ENCODE measurements at places on chromosomes 2 and 18.

- no peak for DNase-seq
Observed at GRCh38 chr2:180056367-180057118, 49.4 kb upstream of the CWC22 start.

DNA sequence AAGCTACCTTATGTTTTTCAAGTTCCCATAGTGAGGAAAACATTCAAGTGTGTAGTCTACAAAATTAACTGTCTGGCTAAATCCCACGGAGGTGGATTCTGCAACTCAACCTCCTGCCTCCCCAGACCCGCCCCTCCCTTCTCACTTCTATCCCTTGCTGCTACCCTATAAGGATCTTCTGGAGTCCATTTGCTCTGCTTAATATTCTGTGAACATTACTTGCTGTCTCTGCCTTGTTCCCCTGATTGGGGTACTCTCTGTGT, 163.2 kb downstream of the KCNE4 start:
- DNase-seq, result no peak

- DNase-seq, result no peak
Observed at GRCh38 chr18:51149670-51150069, 47.8 kb downstream of the MEX3C start.

DNA sequence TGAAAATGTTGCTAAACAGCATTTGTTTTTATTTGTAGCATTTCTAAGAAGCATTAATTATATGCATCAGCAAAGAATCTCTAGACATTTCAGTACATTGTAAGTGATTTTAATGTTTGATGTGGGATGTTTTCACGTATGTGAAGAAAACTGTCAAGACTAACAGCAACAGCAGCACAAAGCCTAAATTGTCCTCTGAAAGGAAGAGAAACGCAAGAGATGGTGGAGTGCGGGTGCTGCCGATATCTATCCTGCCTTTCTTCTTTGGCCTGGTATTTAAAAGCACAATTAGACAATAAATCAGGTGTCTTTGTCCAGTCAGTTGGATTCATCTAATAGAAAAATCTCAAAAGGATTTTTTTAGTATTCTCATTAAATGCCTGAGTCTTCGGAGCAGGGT, 3.1 kb downstream of the TWIST2 start:
- DNase-seq, result no peak

- DNase-seq, result no peak
Observed at GRCh38 chr2:6960659-6961058, 43.4 kb downstream of the RNF144A start.

GRCh38 chr2:3483227-3483985, 35.9 kb downstream of the ADI1 start:
- no peak for DNase-seq

GRCh38 chr2:215692387-215693079, 256.7 kb upstream of the FN1 start:
- DNase-seq, result no peak

GRCh38 chr18:63779386-63779785, 4.2 kb downstream of the SERPINB7 start:
- no peak for DNase-seq

GRCh38 chr2:47069628-47070154, 85.4 kb downstream of the STPG4 start:
- no peak for DNase-seq

DNA sequence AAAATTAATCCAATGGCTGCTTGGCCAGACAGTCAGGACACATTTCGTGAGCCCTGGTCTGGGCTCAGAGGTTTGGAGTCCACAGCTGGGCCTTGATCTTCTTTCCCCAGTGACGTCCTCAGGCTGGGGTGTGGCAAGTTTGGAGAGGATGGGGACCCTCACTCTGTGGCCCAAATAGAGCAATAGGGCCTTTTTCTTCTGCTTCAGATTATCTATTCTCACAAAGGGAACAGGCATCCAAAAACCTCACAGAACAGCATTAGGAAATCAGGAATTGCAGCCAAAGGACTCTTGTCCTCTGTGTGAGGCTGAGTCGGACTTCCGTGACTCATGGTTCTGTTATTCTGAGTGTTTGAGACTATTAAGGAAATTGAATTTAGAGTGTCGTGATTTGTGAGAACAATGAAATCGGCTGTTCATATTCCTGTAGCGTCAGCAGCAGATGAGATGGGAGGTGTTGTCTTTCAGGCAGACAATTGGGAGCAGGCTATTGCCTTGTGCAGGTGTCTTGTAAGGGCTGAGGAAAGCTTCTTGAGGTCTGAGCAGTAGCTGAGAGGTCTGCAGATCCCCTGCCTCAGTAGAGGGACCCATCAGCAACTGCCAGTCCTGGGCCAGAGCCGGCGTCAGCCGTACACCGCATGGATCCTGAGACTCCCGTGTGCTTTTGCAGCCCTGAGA, 113.8 kb downstream of the SH3RF3 start:
- no peak for DNase-seq

DNA sequence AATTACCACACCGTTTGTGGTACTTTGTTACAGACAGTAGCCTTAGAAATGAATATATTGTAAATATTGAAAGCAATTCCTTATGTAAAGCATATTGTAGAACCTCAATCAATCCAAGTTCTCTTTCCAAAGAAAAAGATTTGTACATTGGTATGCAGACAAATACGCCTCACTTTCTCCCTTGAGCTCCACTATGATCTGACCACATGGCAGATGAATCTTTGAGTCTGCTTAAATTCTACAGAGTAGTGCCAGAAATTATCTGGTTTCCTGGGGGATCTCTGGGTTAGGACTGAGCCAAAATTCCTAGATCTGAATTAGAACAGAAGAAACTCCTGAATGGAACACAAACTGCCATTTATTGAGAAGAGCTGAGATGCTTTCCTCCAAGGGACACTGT, 99.0 kb downstream of the CPO start:
- no peak for DNase-seq

GRCh38 chr2:47178341-47178740, 23.2 kb upstream of the STPG4 start:
- DNase-seq, result no peak

- no peak for DNase-seq
Observed at GRCh38 chr2:141496810-141497209, 634.0 kb downstream of the LRP1B start.

DNA sequence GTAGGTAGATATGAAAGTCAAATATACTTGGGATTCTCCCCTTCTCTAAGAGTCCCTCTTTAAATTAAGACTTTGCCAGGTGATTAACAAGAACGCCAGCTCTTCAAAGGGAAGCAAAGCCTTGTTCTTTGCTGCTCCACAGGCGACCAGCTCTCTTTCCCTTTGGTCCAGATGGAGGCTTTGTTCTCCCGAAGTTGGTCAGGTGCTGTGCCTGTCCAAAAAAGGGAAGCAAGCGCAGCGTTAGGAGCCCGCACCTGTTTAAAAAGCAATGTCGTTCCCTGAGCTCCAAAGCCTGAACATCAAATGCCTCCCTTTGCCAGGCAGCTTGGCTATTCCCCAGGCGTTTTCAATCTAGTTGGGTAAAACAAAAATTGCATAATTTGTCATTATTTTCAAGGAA, 1913.1 kb upstream of the PIK3C3 start:
- DNase-seq, result no peak

DNA sequence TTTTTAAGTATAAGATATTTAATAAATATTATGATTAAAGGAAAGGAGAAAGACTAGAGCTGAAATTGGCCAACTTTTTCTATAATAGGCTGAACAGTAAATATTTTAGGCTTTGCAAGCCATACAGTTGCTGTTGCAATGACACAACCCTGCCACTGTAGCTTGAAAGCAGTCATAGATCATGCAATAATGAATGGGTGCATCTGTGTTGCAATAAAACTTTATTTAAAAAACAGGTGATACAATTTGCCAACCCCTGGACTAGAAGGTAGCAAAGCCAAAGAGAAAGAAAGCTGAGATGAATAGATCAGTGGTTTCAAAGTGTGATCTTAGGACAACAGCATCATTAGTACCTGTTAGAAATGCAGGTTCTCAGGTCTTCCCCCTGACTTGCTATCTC, 219.1 kb downstream of the SETBP1 start:
- DNase-seq, result no peak
